Stimulated activated CD8-positive, alpha-beta memory T cell treated with anti-CD3 and anti-CD28 coated beads, Interleukin-15, amount 100 ng/mL, for 24 hours (primary cell): ENCODE measurements at places on chromosomes 4 and X.

DNA sequence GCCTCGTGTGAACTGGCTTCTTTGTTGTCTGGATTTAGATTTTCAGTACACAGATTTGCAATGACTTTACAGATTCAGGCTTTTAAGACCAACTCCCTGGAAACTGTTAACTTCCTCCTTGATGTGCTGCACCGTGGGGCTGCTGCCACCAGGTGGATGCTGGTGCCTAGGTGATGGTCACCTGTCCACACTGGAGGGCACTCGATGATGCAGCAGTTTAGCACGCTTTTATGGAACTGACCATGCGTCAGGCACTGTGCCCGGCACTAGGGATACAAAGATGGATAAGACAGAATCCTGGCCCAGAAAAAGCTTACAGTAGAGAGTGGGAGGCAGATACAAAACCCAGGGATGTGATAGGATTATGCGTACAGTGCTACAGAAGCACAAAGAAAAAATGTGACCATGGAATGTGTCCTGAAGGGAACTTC, 180.7 kb downstream of the CEP135 start:
- DNase-seq, result no peak

DNA sequence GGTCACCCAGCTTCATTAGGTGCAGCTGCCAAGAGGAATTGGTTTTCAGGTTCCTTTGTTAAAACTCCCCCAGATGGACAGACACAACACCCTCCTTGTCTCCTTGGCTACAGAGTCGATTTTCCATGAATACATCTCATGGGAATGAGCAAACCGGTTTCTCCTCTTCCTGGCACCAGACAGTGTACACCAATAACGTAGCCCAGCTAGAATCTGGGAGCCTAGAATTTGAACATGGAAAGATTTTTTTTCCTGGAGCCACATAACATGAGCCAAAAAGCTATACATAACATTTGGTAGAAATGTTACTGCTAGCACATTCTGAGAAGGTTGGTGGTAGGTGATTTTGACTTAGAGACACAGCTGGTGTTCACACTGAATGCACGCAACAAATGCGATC, 62.9 kb upstream of the SLC34A2 start:
- no peak for DNase-seq

DNA sequence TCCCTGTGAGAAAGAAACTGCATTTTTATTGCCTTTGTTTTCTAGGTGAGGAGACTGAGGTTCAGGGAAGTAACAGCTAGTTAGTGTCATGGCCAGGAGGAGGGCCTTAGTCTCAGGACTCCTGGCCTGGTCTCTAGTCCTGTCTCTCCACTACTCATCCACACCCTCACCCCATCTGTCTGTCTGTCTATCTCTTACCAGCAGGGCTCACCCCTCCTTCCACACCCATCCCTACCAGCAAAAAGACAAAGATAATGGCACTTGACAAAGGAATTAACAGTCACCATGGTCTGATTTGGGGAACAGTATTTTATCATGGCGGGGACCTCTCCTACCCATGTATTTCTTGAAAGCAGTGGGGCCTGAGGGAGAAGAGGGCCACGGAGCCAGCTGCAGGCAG, 125.8 kb downstream of the REPS2 start:
- DNase-seq, result no peak

GRCh38 chr4:105991726-105992125, 96.5 kb downstream of the NPNT start:
- DNase-seq, result no peak

DNA sequence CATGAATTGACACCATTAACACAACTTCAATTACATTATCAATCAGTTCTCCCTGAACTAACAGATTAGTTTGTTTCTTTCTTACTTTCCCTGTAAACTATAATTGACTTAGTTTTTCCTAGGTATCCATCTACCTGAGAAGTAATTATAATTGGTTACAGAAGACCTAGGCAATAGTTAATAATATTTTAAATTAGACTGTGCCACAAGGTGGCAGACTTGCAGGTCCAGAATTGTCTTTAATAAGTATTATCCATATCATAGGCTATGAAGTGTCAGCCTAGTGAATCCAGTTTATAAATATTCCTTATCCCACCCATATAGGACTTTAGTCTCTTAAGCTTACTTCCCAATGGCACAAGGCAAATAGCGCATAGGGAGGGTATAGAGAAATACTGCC, 48.9 kb upstream of the FAM47B start:
- no peak for DNase-seq

- DNase-seq, result no peak
These were observed 99.4 kb upstream of the ATXN3L start for GRCh38 chrX:13419276-13419675.

- DNase-seq, result no peak
These were observed 31.6 kb downstream of the MTHFD2L start for GRCh38 chr4:74189331-74190043.

DNA sequence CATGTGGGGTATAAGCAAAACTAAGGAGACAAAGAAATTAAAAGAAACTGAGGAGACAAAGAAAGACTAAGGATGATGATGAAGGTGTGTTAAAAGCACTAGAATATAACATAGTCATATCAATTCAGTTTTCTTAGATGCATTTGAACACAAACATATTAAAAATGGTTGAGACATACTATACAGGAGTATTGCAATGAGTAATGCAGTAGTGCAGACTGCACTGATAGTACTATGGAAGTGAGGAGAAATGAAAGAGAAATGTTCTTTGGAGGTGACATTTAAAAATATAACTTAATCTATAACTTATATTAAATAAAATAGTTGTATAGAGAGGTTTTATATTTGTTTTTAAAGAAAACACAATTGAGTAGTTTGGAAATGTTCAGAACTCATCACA, 279.2 kb downstream of the CAMK2D start:
- no peak for DNase-seq

GRCh38 chr4:92021203-92021602, 282.6 kb upstream of the GRID2 start:
- DNase-seq, result no peak

GRCh38 chr4:168795346-168795745, 214.7 kb downstream of the CBR4 start:
- DNase-seq, result no peak

- no peak for DNase-seq
These were observed 274.0 kb downstream of the CHIC1 start for GRCh38 chrX:73836956-73837477.

DNA sequence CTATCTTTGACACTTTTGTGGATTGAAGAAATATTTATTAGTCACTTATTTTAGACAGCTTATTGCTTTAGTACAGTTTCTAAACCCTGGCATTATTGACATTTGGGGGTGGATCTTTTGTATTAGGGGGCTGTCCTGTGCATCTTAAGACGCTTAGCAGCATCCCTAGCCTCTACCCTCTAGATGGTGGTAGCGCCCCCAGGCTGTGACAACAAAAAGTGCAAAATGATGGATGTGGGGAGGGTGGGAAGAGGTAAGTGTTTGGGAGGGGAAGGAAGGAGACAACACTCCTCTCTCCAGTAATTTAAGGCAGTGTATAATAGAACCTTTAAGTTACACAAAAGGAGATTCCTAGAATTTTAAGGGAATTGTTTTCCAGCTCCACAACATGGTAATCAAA, 1210.6 kb downstream of the C4orf33 start:
- DNase-seq, result no peak

- no peak for DNase-seq
These were observed 151.3 kb upstream of the LEF1 start for GRCh38 chr4:108320061-108320460.

DNA sequence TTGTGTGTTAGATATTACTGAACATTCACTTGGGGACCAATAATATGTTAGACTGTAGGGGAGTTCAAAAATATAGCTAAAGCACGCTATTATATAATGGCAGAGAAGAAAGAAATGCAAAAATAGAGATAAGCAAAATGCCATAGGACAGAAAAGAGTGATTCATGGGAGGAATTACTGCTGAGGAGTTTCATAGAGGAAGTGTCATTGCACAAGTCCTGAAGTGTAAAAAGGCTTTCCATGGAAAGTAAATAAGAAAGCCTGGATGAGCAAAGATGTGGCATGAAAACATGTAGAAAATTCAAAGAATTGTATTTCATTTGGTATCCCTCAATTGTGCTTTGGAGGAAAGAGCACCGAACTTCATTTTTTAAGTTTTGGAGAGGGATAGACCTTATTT, 14.5 kb downstream of the HMGB2 start:
- DNase-seq, result no peak

DNA sequence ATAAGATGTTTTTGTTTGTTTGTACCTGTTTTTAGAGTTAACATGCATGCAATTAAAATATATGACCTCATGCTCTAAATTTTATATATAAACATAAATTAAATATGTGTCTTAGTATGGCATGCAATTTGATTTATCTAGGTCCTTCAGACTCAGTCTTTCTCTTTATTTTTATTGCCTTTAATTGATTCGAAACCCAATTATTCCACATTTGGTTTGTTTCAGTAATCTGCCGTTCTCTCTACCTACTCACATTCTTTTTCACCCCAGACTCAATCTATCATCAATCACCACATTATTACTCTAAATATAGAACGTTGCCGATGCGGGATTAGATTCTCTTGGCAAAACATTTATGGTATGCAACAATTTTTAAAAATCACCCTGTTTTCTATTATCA, 1492.8 kb downstream of the RAPGEF2 start:
- no peak for DNase-seq

- no peak for DNase-seq
These were observed 90.8 kb downstream of the SHISA3 start for GRCh38 chr4:42488114-42488513.

DNA sequence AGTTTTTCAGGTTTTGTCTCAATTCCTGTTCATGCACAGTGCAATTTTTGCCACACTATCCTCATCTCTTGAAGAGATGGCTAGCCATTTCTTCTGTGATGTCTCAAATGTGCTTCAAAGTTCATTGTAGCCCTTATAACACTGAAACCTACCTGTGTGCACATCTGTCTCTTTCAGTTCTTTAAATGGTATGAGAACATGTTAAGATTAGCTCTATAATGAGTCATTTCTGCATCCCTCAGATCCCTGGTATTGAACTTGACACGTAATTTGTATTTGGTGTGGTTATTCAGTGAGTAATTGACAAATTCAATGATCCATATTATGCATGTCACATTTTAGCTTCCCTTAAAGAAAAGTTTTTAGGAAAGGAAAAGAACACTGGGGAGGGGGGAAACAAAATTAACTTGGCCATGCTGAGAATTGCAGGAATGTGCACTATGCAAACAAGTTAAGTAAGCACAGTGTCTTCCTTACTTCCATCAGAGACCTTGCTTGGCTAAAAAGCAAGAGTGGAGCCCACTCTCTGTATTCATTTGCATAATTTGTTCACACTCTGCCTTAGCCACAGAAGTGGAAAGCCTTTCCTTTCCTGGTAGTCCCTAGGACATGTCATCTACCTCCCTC, 659.8 kb upstream of the MAGEB2 start:
- no peak for DNase-seq

DNA sequence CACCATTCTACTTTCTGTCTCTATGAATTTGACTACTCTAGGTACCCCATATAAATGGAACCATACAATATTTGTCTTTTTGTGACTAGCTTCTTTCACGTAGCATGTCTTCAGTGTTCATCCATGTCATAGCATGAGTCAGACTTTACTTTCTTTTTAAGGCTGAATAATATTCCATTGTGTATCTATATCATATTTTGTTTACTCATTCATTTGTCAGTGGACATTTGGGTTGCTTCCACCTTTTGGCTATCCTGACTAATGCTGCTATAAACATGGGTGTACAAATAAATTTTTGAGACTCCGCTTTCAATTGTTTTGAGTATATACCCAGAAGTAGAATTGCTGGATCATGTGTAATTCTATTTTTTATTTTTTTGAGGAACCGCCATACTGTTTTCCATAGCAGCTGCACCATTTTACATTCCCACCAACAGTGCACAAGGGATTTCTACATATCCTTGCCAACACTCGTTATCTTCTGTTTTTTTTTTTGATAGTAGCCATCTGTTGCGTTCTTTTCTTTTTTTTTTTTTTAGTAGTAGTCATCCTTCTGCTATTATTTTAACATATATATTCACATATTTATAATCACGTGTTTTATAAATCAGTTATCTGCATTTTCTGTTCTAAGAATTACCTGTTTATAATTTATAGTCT, 158.0 kb upstream of the MED14 start:
- DNase-seq, result no peak

DNA sequence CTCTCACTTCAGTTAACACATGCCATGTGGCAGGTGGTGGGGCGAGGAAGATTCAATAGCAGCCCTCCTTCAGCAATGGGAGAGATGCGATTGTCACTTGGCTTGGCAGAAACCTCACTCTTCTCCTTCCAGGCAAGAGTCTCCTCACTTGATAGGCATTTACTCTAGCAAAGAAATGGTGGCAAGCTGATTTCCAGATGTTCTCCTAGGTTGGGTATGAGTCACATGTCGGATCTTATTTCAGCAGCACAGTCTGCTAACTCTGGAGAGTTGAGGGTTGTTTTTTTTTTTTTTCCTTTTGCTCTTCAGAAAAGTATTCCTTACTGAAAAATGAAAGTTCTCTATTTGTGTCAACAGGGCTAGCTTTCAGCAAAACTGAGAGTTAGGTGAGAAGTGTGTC, 119.5 kb upstream of the CHRDL1 start:
- no peak for DNase-seq

GRCh38 chrX:19760345-19760744, 127.1 kb downstream of the SH3KBP1 start:
- no peak for DNase-seq

DNA sequence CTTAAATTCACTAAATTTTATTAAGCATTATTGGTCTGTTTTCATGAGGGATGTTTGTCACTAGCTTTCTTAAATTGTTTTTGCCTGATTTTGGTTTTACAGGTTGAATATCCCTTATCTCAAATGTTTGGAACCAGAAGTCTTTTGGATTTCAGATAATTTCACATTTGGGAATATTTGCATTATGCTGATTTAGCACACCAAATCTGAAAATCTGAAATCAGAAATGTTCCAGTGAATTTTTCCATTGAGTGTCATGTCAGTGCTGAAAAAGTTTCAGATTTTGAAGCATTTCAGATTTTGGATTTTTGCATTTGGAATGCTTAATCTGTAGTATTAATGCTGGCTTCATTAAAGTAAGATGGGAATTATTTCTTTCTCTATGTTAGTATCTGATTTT, 14.7 kb downstream of the FAM193A start:
- DNase-seq, result no peak

DNA sequence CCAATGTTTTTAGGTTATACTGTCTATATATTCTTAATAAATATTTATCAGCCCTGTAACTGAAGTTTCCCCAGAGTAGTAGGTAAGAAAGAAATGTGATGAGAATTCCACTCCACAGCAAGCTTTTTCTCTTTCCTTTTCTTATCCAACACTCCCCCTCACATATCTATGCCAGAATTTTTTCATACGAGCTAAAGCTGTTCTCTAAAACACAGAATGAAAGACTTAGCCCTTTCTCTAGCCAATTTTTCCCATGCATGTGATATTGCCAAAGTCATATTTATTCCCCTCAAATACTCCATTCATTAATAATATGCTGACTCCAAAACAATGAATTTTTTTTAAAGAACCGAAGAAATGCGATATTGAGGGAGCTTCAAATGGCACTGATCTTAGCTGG, 32.3 kb downstream of the VEGFC start:
- no peak for DNase-seq

DNA sequence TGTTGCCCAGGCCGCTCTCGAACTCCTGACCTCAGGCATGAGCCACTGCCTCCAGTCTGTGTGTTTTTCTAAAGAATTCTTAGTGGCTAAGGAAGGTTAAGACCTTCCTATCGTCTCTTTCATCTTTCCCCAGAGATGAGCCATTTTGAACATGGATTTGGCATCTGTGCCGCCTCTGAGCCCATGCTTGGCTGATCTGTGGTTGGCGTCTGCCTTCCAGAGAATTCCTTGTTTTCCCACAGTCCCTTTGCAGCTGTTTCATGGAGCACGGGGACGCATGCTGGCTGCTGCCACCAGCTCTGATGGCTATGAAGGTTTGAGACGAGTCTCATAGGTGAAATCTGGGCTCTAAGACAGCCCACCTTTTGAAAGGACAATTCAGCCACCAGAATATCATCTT, 60.4 kb downstream of the SHROOM2 start:
- DNase-seq, result no peak
